K562 (cell line): ENCODE measurements at places on chromosomes 12 and 14. TPM values are rescaled to one million over a fixed set of nuclear protein-coding genes. Genes with fewer than 3 reads are reported as not detected.

GRCh38 chr12:121139286-121139685, 6.6 kb downstream of the P2RX7 start:
- no peak for DNase-seq

DNA sequence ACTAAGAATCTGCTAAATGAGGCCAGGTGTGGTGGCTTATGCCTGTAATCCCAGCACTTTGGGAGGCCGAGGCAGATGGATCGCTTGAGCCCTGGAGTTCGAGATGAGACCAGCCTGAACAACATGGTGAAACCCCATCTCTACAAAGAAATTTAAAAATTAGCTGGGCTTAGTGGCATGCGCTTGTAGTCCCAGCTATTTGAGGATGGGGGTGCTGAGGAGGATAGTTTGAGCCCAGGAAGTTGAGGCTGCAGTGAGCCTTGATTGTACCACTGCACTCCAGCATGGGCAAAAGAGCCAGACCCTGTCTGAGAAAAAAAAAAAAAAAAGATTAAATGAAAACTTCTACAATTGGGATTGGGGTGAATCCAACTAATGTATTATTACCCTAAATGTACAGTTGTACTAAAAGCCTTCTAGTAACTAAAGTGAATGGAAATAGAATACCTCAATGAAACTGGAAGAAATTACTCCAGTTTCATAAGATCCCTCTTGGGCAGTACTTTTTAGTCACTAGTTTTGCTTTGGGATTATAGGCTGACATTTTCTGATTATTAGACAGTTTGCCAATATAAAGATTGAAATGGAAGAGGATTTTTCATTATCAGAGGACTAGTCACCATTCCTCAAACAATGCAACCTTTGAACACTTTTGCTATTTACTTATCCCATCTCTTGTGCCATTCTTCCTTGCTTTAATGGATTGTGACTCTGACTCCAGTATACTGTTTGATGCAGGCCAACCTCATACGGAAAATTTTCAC, 14.3 kb downstream of the COCH start:
- DNase-seq, result no peak

DNA sequence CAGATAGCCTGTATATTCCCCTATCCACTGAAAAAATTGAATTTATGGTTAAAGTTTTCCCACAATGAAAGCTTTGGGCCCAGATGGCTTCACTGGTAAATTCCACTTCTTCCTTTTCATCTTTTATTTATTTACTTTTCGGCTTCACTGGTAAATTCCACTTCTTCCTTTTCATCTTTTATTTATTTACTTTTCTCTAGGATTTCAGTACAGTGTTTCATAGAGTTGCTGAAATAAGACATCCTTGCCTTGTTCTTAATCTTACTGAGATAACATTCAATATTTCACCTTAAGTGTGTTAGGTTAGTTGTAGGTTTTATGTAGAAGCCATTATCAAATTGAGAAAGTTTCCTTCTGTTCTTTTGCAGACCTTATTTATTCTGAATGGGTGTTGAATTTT, 18.9 kb upstream of the KLRG1 start:
- no peak for DNase-seq

GRCh38 chr14:67744046-67744445, 42.4 kb downstream of the RDH12 start:
- DNase-seq, result no peak

- no peak for DNase-seq
Measured at GRCh38 chr14:80354860-80355581, 143.7 kb upstream of the DIO2 start.

DNA sequence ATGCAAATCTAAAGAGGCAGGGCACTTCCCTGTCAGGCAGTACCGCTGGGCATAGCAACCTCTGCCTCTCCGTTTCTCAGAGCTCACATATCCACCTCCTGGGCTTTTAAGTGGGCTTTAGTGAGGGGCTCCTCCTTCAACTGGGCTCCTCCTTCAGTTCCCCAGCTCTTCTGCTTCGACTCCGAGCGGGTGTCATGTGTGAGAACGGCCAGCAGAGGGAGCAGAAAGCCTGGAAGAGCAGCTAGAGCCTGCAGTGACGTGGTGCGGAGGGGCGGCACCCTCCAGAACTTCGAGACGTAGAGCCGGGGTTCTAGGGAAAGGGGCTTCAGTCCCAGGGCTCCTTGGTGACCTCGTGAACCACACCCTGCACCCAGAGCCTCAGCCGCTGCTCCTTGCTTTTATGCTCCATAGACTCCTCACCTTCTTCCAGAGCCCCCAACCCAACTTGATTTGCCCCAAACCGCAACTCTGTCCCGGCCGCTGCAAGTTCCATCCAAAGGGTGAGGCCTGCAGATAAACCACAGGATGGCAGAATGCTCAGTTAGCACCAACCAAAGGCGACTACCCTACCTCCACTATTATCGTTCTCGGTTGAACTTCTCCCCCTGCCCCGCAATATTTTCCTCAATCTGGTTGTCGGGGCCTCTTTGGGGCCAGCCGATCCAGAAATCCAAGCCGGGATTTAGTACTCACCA, 383 bp upstream of the GLI1 start:
- DNase-seq, result peak; percentile 81

- no peak for DNase-seq
Measured at GRCh38 chr12:50441763-50442162, 41.1 kb downstream of the LARP4 start.

GRCh38 chr12:121132601-121133481, at the start of gene P2RX7:
TSS of gene P2RX7 (plus strand) at chr12:121132876. CDS start at chr12:121132971, 95 bp downstream.
- peak; percentile 45 for DNase-seq

DNA sequence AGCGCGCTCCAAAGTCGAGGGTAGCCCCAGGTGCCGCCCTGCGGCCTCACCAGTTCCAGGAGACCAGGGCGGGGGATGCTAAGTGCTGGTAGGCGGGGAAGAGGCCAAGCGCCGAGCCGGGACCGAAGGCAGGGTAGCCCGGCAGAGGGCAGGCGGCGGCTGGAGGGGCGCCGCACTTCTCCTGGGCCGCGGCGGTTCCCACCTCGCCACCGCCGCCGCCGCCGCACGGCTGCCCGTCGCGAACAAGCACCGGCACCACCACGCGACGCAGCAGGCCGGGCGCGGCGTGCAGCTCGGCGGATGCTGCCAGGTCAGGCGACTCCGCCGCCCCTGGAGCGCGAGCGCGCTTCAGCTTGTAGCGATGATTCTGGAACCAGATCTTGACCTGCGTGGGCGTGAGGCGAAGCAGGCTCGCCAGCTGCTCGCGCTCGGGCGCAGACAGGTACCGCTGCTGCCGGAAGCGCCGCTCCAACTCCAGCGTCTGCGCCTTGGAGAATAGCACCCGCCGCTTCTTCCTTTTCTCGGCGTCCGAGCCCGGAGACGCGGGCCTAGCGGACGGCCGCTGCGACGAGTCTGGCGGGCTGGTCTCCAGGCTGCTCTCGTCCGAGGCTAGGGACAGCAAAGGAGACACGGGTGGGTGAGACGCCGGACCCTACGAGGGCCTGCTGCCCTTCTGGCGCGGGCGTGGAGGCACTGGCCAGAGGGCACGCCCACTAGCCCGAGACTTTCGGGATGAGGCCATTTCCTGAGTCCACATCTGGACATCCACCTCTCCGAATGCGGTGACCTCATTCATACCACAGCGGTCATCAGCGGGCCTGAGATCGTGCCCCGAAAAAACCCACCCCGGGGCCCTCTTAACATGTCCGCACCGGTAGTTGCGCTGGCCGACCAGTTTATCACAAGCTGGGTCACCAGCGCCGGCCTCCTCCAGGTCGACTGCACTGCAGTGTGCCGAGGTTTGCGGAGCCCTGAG, 1.3 kb downstream of the NKX2-8 start:
- DNase-seq, result no peak

GRCh38 chr14:57066887-57067513, 201.7 kb downstream of the EXOC5 start:
- DNase-seq, result peak; percentile 22

DNA sequence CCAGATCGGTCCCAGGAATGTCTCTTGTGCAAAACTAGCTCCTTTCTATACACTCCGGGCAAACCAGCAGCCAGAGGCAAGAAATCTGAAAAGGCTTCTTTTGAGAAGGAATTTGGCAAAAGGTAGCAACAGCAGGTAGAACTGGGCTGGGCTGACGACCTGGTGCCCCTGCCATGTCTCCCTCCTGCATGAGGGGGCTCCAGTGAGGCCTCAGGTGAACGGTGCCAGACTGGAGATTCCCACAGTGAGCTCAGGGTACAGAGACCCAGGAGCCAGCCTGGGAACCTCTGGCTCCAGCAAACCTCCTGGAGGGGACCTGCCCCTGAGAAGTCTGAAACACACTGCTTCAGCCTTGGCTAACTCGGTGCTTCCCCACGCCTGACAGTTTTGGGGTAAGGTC, 10.8 kb downstream of the ITPK1 start:
- no peak for DNase-seq

GRCh38 chr12:23099104-23099503, 474.1 kb downstream of the ETNK1 start:
- DNase-seq, result no peak

GRCh38 chr12:29212682-29213403, 63.8 kb downstream of the FAR2 start:
- DNase-seq, result no peak

- DNase-seq, result no peak
Measured at GRCh38 chr12:5416571-5416970, 15.3 kb upstream of the NTF3 start.

GRCh38 chr14:75979648-75980565, 1.9 kb downstream of the TGFB3 start:
- no peak for DNase-seq

DNA sequence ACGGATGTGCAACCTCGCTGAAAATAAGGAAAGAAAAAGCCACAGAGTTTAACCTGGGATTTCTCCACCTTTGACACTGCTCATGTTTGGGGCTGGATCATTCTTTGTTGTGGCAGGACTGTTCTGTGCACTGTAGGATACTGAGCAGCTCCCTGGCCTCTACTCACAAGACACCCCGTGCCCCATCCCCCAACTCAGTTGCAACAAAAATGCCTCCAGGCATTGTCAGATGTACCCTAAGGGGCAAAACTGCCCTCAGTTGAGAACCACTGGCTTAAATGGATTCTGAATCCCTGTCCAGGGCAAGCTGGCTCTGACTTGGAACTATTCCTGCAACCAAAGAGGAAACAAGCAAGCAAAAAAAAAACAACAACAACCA, 2.1 kb downstream of the GLTP start:
- no peak for DNase-seq

- no peak for DNase-seq
Measured at GRCh38 chr14:50082784-50083466, 33.4 kb downstream of the VCPKMT start.

DNA sequence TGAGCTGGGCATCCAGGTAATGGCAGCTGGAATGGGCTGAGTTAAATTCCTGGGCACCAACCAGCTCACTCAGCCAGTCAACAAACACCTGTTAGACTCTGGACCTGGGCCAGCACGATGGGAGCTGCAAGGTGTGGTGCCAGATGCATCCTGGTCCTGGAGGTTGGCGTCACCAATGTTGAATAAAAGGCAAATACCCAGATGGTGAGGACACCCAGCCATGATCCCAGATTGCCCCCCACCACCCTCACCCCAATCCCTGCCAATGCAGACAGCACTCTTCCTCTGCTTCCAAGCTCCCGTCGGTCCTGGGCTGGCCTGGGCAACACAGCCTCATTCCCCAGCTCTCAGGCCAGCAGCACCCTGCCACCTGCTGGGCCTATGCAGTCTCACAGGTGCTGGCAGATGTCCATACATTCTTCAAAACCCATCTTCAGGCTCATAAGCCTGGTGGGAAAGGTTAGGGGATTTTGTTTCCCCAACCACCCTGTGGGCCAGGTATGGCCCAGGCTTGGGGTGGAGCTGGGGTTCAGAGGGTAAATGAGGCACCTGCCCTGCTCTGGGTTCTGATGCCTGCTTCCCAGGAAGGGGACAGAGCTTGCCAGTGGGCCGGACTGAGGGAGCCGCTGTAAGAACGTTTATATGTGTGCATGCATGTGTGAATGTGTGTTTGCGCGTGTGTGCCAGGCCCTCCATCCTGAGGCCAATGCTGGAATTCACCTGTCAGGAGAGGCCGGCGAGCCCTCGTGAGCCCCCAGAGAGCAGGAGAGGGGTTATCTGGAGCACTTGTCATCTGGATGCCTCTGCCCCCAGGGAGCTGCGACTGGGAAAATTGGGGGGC, 58.0 kb downstream of the LGMN start:
- no peak for DNase-seq

DNA sequence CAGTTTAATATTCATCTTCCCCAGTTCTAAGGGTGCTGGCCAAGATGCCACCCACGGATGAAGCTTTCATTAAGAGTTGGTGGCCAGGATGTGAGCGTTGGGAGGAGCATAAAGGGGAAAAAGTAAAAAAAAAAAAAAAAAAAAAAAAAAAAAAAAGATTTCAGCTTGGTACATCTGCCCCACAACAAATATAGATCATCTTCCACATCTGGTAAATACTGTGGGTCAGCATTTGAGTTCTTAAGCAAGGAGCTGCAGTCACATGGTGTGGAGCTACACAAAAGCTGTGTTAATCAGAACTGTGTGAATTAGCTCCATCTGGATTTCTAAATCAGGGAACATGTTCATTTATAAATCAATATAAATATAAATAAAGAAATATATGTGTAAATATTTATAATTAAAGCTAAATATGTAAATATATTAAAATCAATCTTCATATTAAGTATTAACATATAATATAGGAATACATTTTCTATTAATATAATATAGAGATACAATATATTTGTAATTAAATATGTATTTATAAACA, 262.3 kb downstream of the NUAK1 start:
- DNase-seq, result no peak

The ANKRD9 gene
- 32.9 and 34.8 TPM in 2 replicates for total RNA-seq

The ZBTB42 gene
- total RNA-seq, result 7.4 and 8.5 TPM in 2 replicates

The IL31 gene
- total RNA-seq, result not detected in 2 replicates

The GAS2L3 gene
- 5.0 and 5.9 TPM in 2 replicates for total RNA-seq

The ITGB7 gene
- 2.0 and 3.5 TPM in 2 replicates for total RNA-seq

The TMEM119 gene
- 0.18 TPM in 1 of 2 replicates, not detected in the other for total RNA-seq

The NRL gene
- 2.4 and 2.7 TPM in 2 replicates for total RNA-seq

The STON2 gene
- total RNA-seq, result 89.4 and 99.3 TPM in 2 replicates

The MGAT2 gene
- total RNA-seq, result 32.3 and 33.3 TPM in 2 replicates

The COCH gene
- total RNA-seq, result 64.0 and 65.7 TPM in 2 replicates

The STYK1 gene
- 0.31 and 0.95 TPM in 2 replicates for total RNA-seq

The ITPK1 gene
- 39.2 and 41.1 TPM in 2 replicates for total RNA-seq
